ENCODE measurements at places on chromosomes 13 and 19.

DNA sequence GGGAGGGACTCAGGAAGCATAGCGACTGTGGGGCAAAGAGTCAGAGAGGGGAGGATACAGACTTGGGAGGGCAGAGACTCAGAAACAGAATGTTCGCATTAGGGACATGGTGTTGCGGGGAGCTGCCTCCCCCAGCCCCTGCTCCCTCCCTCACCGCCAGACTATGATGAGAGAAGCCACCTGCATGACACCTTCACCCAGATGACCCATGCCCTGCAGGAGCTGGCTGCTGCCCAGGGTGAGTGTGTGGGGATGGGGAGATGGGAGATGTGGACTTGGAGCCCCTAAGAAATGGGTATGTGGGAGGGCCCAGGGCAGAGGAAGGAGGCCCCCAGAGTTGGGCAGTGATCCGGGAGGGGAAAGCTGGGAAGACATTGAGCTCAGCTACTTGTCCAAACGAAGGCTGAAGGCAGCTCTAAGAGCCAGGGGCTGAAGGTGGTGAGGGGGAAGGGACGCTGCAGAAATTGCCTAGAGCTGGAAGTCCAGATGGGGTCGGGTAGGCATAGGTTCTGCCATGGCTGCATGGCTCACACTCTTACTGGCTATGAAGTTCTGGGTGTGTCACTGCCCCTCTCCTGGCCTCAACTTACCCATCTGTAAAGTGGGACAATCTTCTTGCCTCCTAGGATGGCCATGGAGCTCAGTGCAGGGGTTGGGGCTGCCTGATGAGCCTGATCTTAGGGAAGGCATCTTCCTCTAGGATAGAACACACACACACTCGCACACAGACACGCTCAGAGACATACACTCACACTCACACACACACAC, 1.4 kb downstream of the SPACA6 start:
- DNase-seq: no peak

- no peak for DNase-seq
Observed at GRCh38 chr13:73519396-73520116, 460.8 kb downstream of the KLF5 start.

DNA sequence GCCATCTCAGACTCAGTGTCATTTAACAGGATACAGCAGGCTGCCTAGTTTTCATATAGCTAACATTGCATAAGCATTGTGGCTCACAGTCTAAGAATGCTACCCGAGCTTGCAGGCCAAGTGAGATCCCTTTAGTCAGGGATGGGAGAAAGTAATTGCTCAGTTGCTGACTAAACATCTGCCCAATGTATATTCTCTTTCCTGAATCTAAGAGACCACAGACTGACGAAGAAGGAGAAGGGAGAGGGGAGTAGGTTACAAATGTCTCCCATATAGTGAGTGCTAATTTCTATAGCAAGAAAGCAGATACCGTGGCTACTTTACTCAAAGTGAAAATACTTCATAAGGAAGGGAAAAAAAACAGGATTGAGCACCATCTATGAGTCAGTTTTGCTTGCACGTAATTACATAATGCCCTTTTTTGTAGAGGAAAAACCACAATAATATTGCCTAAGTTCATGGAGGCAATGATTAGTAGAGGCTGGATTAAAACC, 453.9 kb downstream of the COG6 start:
- no peak for DNase-seq

GRCh38 chr13:111394211-111394922, 73.9 kb downstream of the TEX29 start:
- no peak for DNase-seq

DNA sequence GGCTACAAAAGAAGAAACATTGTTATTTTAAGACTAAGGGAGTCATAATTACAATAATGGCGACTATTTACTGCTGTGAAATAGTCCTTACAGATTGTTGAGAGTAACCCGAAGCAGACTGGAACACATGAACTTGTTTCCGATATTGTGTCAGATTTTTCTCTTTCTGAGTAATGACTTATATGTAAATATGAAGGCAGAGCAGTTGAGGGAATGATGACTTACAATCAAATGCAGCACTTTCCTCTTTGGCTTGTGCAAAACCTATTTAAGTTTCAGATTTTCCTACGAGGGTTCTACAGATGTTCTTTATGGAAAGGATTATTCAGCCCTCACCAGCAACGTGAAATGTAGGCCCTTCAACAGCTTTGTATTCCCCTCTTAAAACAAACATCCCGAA, 198.6 kb downstream of the RGCC start:
- no peak for DNase-seq

DNA sequence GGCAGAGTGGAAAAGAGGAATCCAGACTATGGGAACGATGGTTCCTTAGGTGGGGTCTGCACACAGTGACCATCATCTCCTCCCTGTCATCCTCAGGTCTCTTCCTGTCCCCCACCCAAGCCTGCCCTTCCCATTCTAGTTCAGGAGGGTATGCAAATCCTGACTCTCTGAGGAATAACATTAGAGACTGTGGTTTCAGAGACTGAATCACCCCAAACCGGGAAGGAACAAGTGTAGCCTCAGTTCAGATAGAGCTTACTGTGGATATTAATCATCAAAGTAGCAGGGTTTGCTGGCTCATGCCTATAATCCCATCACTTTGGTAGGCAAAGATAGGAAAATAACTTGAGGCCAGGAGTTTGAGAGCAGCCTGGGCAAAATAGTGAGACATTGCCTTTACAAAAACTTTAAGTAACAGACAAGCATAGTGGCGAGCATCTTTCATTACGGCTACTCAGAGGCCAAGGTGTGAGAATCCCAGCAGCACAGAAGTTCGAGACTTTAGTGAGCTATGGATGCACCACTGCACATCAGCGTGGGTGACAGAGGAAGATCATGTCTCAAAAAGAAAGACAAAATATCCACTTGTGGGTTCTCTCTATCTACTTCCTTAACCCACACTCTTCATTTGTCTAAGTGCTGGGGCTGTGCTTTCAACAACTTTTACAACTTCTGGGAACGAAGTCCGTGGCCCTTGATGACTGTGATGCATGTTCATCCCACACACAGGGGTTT, 19.3 kb upstream of the LGALS13 start:
- no peak for DNase-seq

DNA sequence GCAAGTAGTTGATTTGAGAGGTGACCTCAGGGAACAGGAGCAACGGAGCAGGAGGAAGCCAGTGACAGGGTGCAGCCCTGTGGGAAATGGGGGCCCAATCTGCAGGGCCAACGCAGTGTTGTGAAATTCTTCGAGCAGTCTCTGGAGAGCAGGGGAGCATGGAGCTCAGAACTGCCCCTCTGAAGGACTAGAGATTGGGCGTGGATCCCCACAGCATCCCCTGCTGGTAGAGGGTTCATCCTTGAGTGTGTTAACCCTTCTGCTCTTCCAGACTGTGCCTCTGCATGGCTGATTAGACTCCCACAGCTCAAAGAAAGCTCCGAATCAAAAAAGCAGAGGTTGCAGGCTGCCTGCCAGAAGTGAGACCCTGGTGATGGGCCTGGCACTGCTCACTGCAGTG, 77.9 kb upstream of the UQCRFS1 start:
- DNase-seq: no peak

- DNase-seq: no peak
Observed at GRCh38 chr19:55493052-55493644, 4.9 kb downstream of the SSC5D start.

DNA sequence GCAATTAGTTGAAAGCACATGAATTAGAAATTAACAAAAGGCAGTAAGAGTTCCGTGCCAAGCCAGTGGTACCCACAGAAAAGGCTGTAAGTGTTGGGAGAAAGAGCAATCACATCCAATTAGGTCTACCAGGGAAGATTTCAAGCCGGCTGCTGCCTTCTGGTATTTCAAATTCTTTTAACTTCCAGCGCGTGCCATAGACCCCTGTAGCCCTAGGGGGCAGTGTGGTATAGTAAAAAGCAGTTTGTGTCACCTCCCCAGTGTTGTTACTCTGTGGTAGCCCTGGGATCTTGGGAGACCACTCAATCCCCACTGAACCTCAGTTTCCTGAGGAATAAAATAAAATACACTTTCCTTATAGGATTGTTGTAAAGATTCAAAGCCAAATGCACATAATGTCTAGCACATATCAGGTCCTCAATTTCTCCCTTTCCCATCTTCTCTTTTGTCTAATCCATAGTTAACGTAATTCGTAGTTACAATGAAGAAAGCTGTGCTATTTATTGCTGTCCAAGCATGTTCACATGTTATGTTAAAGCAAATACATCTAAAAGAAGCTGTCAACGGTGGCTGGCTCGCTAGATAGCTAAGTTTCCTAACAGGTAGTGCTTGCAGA, 230.2 kb downstream of the TDRD3 start:
- DNase-seq: no peak

DNA sequence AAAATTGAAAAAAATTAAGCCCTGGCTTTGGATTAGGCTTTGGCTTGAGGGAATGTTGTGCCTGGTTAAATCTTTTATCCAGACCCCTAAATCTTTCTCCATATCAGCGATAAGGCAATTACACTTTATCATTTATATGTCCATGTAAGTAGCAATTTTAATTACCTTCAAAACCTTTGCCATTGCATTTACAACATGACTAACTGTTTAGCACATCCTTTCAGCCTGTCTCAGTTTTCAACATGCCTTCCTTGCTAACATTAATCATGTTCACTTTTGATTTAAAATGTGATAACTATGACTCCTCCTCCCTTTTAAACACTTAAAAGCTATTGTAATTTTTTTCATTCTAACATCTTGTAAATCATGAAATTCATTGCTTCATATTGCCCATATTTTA, 583.7 kb downstream of the SLITRK1 start:
- DNase-seq: no peak

DNA sequence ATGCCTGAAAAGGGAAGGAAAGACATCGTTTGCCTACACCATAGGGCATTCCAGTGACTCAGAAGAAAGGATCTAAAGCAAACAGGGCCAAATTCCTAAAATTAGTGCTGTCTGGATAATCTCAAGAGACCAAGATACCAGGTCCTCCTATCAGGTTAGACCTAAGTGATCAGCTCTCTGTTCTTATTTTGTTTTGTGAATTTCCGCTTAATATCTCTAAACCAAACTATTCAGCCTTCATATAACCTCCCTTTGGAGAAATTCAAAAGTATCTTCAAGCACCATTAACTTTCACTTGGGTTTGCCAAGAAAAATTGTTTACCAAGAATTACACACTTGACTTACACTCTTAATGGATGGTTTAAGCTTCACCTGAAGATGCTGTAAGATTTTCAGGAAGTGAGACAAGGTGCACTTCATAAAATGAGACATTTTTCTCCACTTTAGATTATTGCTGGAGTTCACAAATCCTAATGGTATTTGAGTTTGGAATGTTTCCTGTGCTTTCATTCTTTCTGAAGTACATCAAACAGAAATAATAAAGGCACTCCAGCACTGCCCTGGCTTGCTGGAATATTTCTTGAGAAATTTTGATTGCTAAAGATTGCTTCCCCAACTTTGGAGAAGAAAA, 376.1 kb downstream of the LMO7 start:
- DNase-seq: no peak

- no peak for DNase-seq
Observed at GRCh38 chr13:80870186-80870585, 529.3 kb upstream of the SPRY2 start.

DNA sequence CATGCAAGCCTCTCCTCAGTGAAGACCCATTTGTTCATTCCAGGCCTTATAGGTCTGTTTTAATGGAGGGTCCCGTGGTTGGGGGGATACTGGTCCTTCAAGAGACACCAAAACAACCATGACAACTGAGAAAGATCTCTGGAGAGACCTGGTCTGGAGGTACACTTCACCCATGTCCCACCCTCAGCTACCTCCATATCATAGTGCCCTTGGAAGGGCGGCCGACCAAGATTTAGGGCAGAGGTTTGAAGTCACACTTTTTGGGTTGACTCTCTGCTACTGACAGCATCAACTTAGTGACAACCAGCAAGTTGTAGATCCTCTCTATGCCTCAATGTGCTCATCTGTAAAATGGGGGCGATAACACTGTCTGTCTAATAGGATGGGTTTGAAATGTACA, 177.3 kb downstream of the TSHZ3 start:
- no peak for DNase-seq

- DNase-seq: no peak
Observed at GRCh38 chr19:23095418-23095817, 21.4 kb upstream of the ZNF730 start.

DNA sequence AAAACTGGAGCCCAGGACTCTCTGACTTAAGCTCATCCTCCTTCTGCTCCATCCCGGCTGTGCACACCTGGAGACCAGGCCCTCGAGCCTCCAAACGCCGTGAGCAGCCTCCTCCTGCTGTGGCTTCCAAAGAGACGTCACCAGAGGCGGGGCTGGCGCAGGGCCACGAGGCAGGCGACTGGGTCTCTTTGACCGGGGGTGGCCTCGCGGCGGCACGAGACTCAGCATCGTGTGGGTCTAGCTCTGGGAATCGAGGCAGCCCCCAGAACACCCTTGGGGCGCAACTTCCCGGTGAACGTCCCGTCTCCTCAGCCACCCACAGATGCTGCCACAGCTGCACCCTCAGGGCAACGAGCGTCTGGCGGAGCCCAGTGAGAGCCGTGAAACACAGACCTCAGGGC, 22.8 kb downstream of the RASA3 start:
- DNase-seq: peak; percentile 52

DNA sequence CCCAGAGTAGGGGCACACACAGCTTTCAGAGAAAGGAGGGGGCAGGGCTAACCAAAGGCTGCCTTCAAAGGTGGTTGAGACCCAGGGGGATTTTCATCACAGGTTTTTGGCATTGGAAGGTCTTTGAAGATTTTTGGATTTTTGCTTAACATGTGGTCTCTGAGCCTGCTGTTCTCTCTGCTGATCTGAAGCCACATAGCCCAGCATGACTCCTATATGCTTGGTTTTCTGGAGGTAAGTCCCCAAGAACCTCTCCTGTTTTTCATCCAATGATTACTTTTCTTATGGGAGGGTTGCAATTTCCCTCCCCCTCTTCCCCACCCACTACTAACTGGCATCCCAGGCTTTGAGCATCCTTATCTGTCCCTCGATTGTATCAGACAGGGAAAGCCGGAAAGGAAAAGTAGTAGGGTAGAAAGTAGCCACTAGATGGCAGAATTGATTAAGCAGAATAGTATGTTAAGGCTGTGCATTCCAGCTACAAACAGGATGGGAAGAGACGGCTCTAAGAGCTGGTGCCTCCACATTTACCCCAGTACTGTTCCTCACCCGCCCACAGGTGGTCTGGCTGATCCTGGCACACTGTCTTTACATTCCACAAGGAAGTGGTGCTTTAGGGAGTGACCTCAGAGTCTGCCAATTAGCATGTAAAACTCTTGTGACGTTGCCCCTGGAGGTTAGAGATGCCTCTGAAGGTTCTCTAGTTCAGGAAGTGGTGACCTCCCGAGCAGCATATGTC, 218.9 kb upstream of the EDNRB start:
- no peak for DNase-seq

- DNase-seq: peak; percentile 91
Observed at GRCh38 chr19:1076951-1077350, 10.0 kb downstream of the ARHGAP45 start.

- no peak for DNase-seq
Observed at GRCh38 chr13:111407381-111408131, 87.1 kb downstream of the TEX29 start.
